ENCODE measurements at places on chromosomes 6 and 20.

GRCh38 chr6:85644279-85644762 is 1.6 kb upstream of the SYNCRIP start:
- no peak for DNase-seq

DNA sequence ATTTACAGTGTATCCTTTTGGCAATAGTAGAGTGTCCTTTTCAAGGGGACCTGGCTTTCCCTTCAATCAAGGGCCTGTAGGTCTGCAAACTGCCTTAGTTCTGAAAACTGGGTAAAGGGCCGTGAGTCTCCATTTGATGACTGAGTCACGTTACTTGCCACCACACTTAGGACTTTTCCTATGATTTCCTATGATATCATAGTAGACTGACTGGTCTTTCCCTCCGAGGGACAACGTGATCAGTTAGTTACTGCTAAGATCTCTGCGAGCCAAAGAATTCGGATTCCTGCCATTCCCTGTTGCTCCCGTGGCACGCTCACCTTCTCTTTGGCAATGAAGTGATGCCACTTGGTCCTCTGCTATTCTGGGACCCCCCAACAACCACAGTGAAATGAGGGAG is 8.4 kb downstream of the ZNF831 start:
- DNase-seq = no peak

DNA sequence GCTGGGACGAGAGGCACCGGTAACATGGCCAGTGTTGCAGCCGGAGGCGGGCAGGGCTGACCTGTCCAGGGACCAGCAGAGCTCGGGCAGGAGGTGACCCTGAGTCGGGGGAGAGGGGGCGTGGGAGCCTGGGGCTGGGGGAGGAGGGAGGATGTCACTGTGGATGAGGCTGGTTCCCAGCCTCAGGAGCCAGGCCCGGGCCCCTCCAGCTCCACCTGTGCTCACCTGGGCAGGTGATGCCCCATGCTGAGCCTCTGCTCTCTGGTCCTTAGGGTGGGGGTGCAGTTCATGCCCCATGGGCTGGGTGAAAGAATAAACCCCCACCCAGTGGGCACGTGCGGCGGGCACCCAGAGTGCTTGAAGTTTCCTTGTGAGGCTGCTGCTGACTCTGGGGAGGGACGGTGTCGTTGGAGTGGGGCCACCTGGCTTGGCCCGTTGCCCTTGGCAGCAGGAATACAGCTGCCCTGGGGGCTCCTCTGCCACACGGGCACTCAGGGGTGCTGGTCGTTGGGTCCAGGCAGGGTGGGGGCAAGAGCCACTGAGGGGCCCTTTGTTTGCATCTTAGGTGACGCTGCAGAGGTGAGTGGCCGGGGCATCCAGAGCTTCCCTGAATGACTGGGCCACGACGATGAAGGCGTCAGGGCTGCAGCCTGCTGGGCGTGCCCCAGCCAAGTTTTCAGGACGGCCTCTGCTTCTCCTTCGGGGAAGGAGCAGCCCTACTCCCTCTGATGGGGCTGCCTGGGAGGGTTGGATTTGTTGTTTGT is 24.7 kb upstream of the BHLHE23 start:
- DNase-seq = no peak

- no peak for DNase-seq
Observed at GRCh38 chr20:6768228-6769140, 998 bp downstream of the BMP2 start.

DNA sequence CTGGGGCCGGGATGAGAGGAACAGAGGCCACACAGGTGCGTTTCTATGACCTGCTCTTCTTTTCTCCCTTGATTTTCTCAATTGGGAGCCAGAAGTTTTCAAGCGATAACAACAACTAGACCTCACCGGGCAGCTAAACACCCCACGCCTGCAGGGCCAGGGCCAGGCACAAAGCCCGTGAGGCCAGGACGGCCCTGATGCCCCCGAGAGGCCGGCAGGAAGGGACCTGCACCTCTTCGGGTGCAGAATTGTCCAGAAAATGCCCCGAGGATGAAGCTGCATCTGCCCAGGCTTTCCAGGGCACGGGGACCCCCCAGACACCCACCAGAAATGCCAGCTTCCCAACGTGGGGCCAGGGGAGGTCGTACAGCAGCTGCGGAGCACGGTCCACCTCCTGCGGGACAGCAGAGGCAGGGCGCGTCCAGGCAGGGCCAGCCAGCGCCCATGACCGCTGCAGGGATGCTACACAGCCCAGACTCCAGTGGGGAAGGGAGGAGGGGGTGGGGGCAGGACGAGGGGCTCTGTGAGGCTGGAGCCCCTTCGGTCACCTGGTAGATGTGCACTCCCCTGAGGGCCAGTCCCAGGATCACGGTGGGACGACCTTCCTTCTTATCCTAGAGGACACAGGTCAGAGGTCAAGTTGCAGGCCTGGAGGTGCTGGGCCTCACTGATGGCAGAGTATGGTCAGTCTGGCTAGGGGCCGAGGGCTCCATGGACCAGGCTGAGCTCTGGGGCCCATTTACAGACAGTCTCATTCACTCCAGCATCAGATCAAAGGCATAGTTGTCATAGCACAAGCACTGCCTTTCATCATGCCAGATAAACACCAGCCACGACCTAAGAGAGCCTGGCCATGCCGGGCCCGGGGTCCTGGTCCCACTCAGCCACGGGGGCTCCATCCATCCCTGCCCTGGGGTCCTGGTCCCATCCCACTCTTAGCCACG is 16.4 kb downstream of the FRMD1 start:
- no peak for DNase-seq
